ENCODE measurements at places on chromosomes 6 and 20.
A peak's percentile ranks its signal among the peaks of the same experiment; 100 is the strongest.

GRCh38 chr6:1445650-1446330, 56.4 kb downstream of the FOXF2 start:
- no peak for DNase-seq

DNA sequence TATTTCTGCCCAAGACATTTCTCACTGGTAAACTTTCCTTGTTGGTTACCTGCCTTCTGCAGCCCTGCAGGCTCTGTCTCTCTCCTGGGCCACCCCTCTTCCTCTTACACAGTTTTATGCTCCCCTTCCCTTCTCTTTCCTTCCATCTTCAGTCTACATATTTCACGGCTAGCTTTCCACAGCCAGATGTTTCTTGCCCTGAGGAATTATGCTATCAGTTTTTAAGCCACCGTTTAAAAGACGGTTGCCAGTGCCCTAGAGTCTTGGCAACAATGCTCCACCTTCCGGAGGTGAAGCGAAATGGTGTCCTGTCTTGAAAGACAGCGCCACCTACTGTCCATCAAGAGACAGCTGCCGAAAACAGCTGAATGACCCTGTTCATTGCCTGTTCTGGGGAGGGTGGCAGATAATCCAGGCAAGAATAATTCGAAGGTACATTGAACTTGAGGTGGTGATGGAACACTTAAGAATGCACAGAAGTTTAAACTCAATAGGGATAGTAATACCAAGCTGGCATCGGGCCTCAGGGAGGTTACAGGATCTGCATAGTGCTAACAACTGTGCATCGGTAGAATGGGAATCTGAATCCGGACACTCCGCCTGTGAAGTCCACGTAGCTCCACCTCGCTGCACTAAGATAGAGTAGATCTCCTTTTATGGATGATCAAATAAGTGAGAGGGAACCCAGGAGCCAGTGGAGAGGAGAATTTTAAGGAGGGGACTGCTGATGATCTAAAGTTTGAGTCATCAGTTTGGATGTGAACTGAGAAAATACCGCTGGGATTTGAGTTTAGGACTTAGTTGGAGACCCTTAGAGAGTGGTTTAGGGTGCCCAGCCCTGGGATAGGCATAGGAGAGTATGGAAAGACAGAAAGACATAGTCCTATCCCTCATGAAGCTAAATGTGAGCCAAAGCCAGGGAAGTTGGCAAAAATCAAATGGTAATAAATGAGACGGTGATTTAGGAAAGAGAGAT, 4.8 kb upstream of the TRIM40 start:
- DNase-seq = peak; percentile 86

DNA sequence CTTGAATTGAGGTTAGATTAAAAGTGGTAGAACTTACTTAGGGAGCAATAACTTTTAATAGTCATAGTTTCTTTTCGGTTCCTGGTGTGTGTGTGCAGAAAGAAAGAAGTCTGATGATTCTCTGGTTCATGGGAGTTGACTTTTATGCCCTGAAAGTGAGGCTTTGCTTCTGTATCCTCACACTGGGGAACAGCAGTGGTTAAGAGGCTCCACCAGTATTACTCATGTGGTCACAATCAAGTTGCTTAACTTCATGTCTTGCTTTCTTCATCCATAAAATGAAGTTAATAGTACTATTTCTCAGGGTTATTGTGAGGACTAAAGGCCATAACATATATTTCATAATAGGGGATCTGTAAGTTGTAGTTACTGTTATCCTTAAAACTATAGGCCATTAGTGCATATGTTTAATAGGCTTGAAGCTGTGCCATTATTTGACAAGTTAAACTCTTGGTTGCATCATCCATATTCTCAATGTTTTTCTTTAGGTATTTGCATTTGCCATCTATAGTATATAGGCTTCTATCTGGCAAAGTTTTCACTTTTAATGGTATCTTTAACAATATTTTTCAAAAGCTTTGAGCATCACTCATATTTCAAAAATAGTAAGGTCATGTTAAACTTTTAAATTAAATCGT, 262.4 kb downstream of the PLCB1 start:
- DNase-seq = peak; percentile 88

DNA sequence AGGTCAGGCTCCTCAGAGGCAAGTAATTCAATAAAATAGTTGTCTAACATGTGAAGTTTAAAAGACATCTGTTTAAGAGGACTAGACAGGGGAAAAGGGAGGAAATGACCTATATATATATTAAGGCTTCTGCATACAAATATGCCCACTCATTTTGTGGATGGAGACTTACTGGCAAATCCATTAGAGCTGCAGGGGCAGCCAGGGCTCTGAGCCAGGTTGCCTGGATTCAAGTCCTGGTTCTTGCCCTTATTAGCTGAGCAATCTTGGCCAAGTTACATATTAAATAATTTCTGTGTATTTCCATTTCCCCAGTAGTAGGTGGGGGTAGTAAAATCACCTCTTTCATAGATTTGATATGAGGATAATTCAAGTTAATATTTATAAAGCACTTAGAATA, 287.0 kb upstream of the RIMS1 start:
- DNase-seq = no peak

GRCh38 chr6:148667395-148667794, 79.4 kb upstream of the UST start:
- DNase-seq = no peak

- DNase-seq = no peak
These were observed 48.9 kb upstream of the CD83 start for GRCh38 chr6:14068623-14069022.

GRCh38 chr20:29297411-29298270, 1959.8 kb upstream of the DEFB115 start:
- DNase-seq = no peak

Data from inflammatory macrophage treated with lipopolysaccharide for 1 hour (primary cell).